Stimulated activated CD8-positive, alpha-beta memory T cell treated with anti-CD3 and anti-CD28 coated beads, Interleukin-15, amount 100 ng/mL, for 48 hours (primary cell): ENCODE measurements at places on chromosomes 12 and 14.

GRCh38 chr14:90114554-90114953 is 52.8 kb downstream of the KCNK13 start:
- DNase-seq = no peak

DNA sequence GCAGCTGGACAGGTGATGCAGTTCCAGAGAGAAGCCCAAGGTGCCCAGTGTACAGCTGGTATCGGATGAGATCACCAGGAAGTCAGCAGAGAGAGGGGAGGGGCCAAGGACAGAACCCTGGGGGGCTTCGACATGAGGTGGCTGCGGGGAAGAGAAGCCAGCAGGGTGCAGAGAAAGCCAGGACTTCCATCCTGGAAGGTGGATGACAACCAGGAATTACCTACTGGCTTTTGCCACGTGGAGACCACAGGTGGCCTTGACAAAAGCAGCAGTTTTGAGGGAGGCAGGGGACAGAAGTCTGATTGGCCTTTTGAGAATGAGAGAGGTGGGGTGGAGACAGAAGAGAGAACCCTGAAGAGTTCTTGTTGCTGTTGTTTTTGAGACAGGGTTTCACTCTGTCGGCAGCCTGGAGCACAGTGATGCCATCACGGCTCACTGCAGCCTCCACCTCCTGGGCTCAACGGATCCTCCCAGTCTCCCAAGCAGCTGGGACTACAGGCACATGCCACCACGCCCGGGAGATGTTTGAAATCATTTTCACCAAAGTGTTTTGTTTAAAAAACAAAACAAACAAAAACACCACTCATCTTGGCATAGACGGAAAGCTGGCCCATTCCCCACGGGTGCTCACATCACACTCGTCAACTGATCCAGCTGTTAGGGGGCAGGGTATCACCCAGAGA is 35.2 kb downstream of the CDC42BPB start:
- DNase-seq = no peak

DNA sequence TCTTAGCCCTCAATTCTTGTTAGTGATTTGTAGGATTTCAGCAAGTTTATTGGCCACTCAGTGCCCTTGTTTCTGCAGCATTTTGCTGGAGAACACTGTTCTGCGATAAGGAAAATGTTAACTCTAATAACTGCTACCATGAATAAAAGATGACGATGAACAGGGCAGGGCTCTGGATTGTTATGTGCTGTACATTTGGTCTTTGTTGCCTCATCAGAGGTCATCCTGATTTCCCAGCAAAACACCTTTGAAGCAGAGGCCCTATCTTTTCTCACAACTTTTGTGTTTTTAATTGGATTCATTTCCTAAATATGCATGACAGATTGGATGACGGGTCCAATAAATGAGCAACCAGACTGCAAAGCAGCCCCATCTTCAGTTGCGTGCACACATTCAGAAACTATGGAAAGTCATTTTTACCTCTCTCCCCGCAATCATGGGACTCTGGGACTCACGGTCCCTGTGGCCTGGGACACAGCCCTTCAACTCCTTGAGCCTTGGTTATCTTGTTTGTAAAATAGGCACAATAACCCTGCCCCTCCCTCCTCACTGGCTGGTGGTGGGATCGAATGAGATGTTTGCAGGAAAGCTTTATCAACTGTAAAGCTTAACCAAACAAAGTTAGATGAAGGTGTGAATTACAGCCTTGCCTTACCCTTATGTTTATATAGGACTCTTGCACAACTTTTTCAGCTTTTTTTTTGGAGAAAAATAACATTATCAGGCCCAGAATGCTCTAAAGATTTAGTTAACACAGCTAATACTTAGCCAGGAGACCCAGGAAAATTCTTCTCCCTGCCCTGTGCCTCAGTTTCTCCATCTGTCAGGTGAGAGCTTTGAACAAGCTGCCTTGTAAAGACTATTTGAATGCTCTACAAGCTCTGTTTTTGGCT is 45.4 kb downstream of the RPH3A start:
- DNase-seq = no peak

DNA sequence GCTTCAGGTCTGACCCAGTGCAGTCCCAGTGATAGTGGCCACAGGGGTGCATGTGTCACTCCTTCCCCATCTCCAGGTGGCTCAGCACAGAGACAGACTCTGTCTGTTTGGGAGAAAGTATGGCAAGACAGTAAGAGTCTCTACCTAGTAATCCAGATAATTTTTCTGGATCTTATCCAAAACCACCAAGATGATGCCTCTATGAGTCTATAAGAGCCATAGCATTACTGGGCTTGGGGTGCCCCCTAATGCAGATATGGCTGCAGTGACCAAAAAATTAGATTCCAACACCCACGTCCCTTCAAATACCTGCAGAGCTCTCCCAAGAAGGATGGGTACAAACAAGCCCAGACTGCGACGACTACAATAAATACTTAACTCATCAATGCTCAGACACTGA is 123.8 kb downstream of the GRIP1 start:
- no peak for DNase-seq

GRCh38 chr12:47114481-47114892 is 34.7 kb upstream of the AMIGO2 start:
- DNase-seq = no peak

DNA sequence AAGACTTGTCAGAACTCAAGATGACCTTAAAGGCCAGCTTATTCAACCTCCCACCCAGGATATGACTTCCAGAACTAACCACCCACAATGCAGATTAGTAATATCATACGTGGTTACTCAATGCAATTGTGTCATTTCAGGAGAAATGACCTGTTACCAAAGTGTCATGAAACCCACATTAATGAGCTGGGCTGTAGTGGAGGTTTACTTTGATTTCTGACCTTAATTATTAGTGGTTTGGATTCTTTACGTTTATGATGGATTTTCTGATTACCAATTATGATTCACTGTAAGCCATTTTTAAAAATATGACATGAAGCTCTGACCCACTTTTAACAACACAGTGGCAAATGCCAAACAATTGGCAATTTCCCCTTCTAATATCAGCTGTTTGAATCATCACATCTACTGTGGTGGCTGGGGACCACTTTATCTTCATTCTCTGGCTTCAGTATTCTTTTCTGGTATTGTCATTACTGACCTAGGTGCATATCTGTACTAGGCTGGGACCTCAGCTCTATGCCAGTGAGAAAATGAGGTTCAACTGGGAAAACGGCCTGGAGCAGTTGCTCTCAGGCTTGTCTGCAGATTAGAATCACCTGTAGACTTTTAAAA is 223.3 kb downstream of the RGS6 start:
- no peak for DNase-seq

- no peak for DNase-seq
These were observed 5.4 kb downstream of the ANKRD13A start for GRCh38 chr12:110004598-110004997.

GRCh38 chr12:116172224-116172849 is 105.2 kb downstream of the MED13L start:
- no peak for DNase-seq

- no peak for DNase-seq
These were observed 144.7 kb upstream of the BTG1 start for GRCh38 chr12:92290350-92290695.

DNA sequence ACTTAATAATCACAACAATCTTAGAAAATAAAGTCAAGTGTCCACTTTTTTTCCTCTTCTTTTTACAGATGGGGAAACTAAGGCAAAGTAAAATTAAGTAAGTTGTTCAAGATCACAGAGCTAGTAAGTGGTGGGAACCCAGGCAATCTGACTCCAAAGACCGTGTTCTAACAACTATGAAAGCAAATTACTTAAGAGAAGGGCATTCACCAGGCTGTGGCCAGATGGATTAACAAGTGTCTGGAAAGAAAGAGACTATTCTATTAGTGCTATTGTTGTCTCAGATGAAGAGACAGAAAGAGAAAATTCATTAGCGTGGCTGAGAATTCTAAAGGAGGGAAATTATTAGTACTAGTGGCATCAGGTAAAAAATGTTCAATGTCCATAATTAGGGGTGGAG is 48.5 kb downstream of the FGD6 start:
- no peak for DNase-seq

GRCh38 chr12:70032076-70032475 is 207.0 kb downstream of the MYRFL start:
- DNase-seq = no peak

DNA sequence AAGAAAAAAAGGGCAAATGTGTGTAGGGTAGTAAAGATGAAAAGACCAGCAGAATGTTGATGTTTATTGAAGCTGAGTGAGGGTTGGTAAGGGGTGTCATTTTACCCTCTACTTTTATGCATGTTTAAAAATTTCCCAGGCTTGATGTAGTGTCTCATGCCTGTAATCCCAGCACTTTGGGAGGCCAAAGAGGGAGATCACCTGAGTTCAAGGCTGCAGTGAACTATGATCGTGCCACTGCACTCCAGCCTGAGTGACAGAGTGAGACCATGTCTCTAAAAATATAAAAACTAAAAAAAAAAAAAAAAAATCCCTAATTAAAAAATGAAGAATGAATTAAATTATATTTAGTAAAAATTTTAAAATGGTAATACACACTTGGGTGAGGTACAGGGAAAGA is 8.5 kb downstream of the SEL1L start:
- DNase-seq = no peak

DNA sequence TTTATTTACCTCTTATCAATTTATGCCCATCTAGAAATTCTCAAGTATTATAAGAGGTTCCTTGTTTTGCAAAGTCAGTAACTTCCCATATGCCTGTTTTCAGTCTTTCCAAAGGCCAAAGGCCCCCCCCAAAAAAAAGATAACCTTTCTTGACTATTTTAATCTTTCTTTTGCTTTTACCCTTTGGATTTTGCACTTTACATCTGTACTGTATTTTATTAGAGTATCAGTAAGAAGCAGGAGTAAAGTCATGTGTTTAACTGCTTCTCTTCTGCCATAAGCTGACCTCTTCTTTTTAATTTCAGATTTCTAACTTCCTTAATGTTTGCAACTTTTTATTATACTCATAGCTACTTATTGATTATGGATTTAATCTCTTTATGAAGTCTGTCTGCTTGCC is 716.4 kb upstream of the NOVA1 start:
- DNase-seq = no peak

DNA sequence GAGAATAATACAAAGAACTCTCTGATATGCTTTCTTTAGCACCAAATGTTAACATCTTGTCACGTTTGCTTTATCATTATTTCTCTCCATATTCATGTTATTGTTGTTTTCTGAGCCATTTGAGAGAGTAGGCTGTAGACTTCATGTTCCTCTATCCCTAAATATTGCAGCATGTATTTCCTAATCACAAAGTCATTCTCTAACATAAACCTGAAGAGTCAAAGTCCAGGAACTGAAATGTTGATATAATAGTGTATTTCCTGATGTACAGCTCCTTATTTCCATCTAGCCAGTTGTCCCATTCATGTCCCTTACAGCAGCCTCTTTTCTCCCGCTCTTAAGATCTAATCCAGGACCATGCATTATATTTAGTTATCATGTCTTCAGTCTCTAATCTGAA is 72.8 kb downstream of the SPATS2 start:
- DNase-seq = no peak

DNA sequence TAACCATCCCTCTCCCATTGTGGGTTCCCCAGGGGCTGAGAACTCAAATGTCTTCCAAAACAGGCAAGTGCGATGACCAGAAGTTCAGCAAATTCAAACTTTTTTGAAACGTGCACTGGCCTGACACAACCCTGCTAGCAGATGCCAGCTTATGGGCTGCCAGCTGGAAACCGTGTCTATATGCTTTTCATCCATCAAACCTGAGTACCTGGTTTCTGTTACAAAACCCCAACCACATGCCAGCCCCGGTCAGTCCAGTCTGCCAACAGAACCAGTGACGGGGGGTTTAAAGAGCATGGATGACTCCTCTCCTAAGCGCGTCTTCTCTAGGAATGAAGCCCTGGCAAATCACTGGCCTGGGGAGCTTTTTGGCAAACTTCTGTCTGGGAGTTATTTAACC is 189.7 kb downstream of the TTC7B start:
- DNase-seq = no peak

- no peak for DNase-seq
These were observed 1.7 kb downstream of the WNT1 start for GRCh38 chr12:48979602-48980388.

DNA sequence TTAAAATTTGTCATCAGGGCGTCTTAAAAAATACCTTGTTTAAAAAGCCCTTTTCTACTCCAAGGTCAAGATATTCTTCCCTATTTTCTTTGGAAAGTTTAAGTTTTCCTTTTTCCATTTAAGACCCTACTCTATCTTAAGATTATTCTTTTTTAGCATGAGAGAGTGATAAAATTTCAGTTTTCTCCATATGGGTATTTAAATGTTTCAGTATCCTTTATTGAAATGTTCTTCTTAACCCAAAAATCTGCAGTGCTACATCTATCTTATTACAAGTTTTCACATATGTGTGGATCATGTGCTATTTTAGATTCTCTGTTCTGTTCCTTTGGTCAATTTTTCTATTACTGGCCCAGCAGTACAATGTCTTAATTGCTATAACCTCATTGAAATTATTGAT is 202.2 kb downstream of the TTC6 start:
- DNase-seq = no peak

DNA sequence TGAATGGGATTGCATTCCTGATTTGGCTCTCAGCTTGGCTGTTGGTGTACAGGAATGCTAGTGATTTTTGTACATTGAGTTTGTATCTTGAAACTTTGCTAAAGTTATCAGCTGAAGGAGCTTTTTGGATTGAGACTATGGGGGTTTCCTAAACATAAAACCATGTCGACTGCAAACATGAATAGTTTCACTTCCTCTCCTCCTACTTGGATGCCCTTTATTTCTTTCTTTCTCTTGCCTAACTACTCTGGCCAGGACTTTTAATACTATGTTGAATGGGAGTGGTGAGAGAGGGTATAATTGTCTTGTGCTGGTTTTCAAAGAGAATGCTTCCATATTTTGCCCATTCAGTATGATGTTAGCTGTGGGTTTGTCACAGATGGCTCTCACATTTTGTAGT is 141.5 kb downstream of the CEP83 start:
- DNase-seq = no peak

DNA sequence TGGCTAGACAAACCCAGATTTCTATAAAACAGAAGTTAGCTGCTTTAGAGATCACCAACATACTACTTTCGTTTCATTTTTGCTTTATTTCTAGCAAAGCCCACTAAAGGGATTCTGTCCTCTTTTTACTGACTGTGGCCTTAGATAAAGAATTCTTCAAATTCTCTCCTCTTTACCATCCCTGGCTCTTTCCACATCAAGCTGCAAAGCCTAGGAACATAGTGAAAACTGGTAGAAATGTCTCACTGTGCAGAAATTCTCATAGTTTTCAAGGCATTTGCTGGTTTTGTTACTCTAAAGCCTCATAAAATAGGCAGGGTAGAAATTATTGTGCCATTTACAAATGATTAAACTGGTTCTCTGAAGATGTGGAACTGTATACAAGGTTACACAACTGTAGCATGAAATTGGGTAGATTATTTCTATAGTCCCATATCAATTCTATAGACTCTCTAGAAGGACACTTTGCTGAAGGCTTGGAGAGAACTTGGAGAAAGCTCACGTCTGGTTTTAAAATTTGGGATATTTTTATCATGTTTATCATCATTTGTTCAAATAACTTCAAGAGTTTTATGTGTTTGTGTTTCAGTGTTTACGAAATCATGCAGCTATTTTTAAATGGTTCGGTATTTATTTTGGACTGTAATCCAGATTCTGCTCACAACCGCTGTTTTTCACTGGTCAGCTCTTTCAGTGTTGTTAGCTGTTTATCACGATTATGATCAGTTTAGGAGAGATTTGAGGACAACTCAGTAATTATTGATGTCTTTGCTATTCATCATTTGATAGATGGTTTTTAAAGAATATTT is 36.7 kb upstream of the CSRP2 start:
- no peak for DNase-seq
